ENCODE measurements at places on chromosomes 4 and X. TPM values are rescaled to one million over a fixed set of nuclear protein-coding genes. Genes with fewer than 3 reads are reported as not detected.

The GAGE12H gene
- total RNA-seq = not detected

DNA sequence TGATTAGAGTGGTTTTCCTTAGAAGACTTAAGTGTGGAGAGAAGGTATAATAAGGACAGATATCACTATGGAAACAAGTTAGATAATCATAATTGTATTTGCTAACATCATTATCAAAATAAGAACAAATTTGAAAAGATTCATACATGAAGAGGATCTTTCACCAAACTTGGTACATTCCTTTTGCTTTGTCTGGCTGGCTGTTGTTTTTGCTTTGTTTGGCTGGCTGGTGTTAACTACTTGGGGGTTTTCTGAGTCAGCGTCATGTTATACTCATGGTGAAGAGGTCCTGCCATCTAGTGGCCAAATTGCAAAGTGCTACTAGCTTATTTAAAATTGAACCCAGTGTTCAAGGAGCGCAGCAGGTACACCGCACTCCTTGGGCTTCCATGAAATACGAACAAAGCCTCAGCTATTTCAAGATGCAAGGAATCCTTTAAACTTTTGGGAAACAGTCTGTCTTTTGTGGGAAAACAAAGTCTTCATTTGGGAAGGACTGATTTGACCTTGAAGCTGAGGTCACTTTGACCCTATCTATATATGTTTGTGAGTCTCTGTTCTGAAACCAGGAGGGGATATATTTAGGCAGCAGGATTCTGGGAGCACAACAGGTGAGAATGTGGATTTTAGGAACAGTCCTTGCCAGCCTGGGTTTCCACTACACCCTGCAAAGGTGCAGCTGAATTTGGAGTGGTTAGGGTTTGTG is 129.7 kb downstream of the PLS3 start:
- DNase-seq = peak; percentile 10

GRCh38 chr4:153241970-153242838 is 38.0 kb downstream of the TRIM2 start:
- no peak for DNase-seq

DNA sequence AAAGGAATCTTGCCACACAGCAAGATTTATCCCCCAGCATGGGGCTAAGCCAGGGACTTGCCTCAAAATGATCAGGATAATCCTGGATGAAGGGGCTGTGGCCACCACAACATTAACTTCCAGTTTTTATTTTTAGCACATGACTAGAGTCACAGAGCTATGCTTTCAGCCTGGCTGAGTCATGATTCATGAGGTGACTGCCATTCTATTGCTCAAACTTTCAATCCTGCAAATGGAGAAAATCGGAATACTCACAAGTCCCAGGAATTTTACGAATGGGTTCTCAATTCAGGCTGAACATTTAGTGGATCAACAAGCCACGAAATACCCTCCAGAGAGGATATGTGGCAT is 70.7 kb upstream of the HPGD start:
- DNase-seq = no peak

The NPY2R gene
- total RNA-seq = not detected

The VSIG4 gene
- total RNA-seq = not detected

The PCDH7 gene
- total RNA-seq = not detected

GRCh38 chrX:38225093-38225492 is 4.4 kb upstream of the SRPX start:
- DNase-seq = no peak

- DNase-seq = no peak
Measured at GRCh38 chrX:31545726-31546125, 473.9 kb upstream of the FTHL17 start.

DNA sequence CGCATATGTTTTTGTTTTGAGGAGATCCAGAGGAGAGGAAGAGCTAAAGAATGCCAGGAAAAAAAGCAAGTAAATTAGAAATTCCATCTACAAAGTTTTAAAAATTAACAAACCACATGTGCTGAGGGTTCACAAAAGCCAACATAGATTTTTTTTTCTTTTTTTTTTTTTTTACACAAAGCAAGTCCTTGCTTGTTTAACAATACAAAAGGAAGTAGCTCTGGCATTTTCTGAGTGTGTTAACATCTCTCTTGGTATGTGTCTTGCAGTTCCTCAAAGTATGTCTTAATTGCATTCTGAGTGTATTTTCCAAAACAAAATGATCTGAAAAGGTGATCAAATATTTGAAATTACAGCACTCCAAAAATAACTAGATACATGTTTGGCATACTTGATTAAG is 1682.7 kb upstream of the AGA start:
- no peak for DNase-seq

DNA sequence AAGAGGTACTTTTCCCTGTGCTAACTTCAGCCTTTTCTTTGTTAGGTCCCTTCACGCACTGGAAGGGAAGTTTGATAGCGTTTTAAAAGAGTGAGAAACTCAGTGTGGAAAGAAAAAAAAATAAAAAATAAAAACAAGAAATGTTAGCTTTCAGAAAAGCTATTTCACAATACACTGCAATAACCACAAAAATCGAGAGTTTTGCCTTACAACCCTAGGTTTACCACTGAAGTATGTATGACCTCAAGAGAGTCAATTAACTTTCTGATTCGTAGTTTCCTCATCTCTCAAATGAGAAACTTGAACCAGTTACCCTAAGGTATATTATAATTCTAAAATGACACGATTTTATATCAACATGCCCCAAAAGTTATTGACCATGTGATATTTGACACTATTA is 93.9 kb upstream of the JADE1 start:
- no peak for DNase-seq

DNA sequence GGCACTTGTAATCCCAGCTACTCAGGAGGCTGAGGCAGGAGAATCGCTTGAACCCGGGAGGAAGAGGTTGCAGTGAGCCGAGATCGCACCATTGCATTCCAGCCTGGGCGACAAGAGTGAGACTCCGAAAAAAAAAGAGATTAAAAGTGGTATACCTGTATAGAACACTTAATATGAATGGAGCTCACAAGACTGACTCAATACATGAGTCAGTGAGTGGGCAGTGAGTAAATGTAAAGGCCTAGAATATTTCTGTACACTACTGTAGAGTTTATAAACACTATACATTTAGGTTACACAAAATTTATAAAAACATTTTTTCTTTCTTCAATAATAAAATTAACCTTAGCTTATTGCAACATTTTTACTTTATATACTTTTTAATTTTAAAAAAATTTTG is 93.8 kb downstream of the CENPC start:
- no peak for DNase-seq

The BEX1 gene
- total RNA-seq = 2.2 TPM

DNA sequence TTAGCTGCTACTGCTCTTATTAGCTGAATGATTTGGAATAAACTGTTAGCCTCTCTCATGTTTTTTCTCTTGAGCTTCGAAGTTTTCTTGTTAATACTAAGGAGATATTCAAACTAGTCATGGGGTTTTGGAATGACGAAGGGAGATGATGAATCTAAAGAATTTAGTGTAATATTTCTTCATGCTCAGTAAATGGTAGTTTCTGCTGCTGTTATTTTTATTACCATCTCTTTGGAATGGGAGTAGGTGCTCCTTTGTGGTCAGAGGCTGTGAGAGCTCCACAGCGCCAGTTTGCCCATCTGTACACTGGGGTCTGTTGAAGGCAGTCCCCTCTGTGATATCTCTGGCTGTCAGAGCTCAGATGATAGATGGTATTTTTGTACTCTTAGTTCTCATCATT is 33.7 kb downstream of the HTT start:
- DNase-seq = no peak

DNA sequence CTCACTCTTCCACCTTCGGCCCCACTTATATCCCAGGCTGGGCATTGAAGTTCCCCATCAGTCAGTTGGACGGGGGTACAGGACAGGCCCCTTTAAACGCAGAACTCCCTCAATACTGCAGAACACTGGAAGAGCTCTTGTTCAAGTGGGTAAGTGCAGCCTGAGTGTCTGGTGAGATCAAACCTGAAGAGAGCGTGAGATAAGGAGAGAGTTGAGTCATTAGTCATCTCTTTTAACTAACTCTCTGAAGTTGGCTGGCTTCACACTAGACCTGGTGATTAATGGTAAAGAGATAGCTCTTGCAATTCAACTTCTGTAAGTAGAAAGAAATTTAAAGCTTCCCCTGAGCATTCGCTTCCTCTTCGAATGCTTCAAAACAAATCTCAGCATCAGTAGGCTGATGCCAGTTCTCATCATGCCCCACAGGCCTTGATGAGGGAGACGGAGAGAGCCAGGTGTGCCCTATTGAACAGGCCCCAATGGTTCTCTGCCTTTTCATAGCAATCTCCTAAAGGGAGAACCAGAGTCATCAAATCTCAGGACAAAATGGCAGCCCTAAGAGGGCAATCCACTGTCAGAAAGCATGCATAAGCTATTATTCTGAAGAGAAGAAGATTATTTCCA is 41.0 kb upstream of the JADE1 start:
- DNase-seq = no peak

The CSAG3 gene
- not detected for total RNA-seq

GRCh38 chr4:25368315-25368714 is 8.7 kb upstream of the ANAPC4 start:
- DNase-seq = no peak

- DNase-seq = no peak
Measured at GRCh38 chr4:152536545-152537182, 772 bp upstream of the FBXW7 start.

GRCh38 chr4:37073226-37073840 is 171.2 kb upstream of the NWD2 start:
- DNase-seq = no peak

GRCh38 chrX:77493677-77494553 is 46.7 kb downstream of the FGF16 start:
- no peak for DNase-seq

The MAD2L1 gene
- total RNA-seq = 9.1 TPM

DNA sequence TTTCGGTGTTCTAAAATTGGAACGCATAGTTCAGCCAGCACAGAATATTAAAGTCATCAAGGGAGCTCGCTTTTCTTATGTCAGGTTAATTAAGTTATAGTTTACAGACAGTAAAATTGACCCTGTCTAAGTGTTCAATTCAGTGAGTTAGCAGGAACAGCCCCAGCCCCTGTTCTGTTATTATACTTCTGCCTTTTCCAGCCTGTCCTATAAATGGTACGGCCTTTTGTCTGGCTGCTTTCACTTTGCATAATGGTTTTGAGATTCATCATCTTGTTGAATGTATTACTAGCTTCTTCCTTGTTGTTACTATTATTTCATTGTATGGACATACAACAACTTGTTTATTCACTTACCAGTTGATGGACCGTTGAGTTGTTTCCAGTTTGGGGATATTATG is 9.5 kb downstream of the CXCL13 start:
- DNase-seq = no peak

The FRG2 gene
- not detected for total RNA-seq

The SPANXB1 gene
- total RNA-seq = not detected

- no peak for DNase-seq
Measured at GRCh38 chrX:11066812-11067211, 44.3 kb upstream of the HCCS start.

- DNase-seq = no peak
Measured at GRCh38 chr4:108192056-108192455, 23.3 kb upstream of the LEF1 start.

The SCML1 gene
- 50.6 TPM for total RNA-seq

The TRIM75 gene
- total RNA-seq = not detected

The MPP1 gene
- total RNA-seq = 6.9 TPM

- no peak for DNase-seq
Measured at GRCh38 chr4:83022724-83023450, 12.1 kb upstream of the COPS4 start.
